Activated CD8-positive, alpha-beta memory T cell treated with anti-CD3 and anti-CD28 coated beads for 1 hour (primary cell): ENCODE measurements at places on chromosomes 6 and 20.

DNA sequence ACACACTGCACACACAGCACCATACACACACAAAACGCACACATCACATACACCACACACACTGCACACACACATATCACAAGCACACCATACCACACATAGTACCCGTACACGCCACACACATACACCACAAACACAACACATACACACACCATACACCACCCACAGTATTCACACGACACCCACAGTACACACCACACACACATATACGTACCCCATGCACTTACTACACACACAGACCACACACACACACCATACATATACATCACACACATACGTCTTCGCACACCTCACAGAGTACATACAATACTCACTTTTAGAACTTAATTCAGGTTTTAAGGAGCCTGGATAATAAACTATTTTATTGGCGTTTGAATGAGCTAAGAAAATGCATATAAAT lies 1805.3 kb upstream of the DEFB115 start:
- no peak for DNase-seq

DNA sequence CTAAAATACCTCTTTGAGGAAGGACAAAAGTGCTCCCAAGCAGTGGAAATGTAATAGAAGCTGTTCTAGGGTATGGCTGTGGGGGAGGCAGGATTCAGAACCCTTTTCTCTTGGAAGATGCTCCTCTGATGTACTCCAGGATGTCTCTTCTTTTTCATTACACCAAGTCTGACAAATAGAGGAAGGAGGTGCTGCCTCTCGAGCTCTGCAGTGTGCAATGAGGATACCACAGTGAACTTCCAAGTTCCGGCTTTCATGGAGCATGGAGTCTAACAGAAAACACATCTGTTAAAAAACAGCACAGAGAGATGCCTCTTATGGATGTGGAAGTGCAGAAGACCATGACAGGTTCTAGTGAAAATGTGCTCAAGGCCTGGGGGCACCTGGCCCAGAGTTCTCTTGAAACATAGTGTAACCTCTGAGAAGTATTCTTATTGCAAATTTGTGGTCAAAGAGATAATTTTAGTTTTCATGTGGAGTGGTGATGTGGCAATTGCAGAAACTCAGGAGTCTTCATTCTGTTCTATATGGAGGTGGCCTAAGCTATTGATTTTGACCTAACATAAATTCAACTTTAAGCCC lies 362.0 kb upstream of the CITED2 start:
- no peak for DNase-seq

GRCh38 chr6:20955751-20956150 lies 421.5 kb downstream of the CDKAL1 start:
- no peak for DNase-seq

DNA sequence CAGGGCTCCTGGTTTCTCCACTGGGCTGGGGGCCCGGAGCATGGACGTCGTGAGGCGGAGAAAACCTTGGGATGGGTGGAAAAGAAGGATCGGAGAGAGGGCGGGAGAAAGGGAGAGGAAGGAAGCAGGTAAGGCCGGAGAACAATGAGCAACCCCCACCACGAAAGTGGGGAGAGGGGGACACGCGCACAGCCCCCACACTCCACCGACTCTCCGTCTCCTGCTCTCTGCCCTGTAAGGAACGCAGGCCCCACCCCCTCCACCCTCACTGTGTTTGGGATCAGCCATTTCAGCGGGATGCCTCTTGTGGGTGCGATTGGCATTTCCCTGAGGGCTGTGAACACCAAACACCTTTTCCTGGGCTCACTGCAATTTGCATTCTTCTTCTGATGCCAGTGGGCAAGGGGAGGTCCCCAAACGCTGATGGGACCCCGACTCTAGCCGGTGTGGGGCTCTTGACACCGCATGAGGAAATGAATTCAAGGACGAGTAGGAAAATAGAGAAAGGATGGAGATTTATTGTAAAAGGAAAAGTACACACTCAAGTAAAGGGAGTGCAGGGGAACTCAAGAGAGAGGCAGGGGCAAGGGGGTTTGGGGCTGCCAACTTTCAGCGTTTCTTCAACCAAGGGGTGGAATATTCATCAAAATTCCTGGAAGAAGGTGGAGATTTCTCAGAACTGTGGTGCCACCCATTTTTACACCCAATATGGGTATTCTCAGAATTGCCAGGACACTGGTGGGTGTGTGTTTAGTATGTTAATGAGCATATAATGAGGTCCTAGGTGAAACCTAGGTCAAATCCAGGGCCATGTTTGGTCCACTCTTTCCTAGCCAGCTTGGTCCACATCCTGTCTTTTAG lies 13.1 kb upstream of the RAET1L start:
- no peak for DNase-seq

DNA sequence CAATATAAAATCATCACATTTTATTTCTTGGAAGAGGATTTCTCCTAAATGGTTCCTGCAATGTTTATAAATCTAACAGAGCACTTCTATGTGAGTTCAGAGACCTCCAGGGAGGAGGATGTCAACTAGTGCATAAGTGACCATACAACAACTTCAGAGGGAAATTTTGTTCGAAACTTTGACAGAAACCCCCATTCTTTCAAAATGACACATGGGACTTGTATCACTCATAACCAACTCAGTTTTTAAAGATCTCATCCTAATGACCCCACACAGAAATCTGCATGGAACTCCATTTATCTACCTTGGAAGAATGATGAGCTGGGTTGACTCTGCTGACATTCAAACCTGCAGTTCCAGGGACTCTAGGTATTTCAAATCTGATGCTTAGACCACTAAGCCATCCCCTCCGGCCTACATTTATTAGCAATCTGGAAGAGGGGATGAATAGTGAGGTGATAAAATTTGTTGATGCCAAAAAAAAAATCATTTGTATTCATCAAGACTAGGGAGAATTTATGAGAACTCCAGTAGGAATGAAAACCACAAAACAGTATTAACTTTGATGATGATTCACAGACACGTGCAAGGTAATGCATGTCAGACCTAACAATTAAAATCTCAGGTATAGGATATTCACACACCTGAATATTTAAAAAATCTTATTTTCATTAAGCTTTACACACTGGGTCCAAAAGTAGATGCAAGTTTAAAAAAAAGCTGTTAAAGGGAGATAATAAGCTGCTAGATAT lies 153.0 kb downstream of the REV3L start:
- DNase-seq = no peak

- DNase-seq = no peak
Measured at GRCh38 chr6:39599341-39599740, 125.9 kb downstream of the KIF6 start.

DNA sequence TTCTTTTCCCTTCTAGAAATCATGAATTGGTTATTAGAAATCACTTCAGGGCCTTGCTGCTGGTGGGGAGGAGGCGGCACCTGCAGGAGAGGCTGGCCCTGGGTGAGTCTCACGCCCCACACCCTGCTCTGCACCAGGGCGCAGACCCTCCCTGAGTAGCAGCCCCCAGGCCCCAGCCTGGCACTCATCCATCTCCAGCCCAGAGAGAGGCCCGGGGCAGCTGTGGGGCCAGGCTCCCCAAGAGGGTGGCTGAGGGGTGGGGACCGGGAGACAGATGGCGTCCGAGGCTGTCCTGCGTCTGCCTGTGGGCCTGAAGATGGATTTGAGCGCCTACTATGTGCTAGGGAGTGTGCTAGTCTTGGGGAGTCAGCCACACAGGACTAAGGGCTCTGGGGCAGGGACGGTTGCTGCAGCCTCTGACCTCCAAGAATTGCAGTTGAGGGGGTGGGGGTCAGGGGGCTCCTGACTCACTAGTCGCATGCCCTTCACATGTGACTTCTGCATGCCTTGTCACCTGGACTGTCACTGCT lies 59.6 kb upstream of the GATA5 start:
- DNase-seq = no peak

GRCh38 chr20:62238569-62239277 lies 402 bp downstream of the OSBPL2 start:
- DNase-seq = no peak

- DNase-seq = no peak
Measured at GRCh38 chr6:133428295-133428694, 187.1 kb downstream of the EYA4 start.

GRCh38 chr6:4394786-4395185 lies 259.4 kb upstream of the ECI2 start:
- DNase-seq = no peak

GRCh38 chr6:167721291-167721690 lies 105.4 kb upstream of the AFDN start:
- DNase-seq = no peak

- no peak for DNase-seq
Measured at GRCh38 chr6:91135406-91136103, 548.7 kb upstream of the MAP3K7 start.
